AG09309 (cell line): ENCODE measurements at places on chromosomes 13 and 19.

DNA sequence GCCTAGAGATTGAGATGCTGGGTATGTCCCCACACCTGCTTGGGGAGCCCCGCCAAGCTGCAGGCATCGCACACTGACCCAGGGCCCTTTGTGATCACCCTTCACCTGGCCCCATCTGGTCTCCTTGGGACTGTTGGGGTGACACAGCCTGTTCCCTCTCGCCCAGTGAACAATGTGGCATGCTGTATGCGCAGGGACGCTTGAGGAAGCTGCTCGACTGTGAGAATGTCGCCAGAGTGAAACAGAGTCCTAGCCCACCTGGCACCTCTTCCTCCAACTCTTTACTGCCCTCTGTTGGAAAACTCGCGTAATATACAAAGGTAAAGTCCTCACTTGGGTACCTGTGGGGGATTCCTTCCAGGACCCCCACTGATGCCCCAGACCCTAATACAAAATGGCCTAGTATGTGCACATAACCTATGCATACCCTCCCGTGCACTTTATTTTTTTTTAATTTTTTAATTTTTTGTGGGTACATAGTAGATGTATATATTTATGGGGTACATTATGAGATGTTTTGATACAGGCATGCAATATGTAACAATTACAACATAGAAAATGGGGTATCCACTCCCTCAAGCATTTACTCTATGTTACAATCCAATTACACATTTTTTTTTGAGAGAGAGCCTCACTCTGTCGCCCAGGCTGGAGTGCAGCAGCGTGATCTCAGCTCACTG lies 9.0 kb downstream of the BLOC1S3 start:
- no peak for DNase-seq

GRCh38 chr13:36323951-36324566 lies 22.1 kb downstream of the SPART start:
- peak; percentile 28 for DNase-seq

DNA sequence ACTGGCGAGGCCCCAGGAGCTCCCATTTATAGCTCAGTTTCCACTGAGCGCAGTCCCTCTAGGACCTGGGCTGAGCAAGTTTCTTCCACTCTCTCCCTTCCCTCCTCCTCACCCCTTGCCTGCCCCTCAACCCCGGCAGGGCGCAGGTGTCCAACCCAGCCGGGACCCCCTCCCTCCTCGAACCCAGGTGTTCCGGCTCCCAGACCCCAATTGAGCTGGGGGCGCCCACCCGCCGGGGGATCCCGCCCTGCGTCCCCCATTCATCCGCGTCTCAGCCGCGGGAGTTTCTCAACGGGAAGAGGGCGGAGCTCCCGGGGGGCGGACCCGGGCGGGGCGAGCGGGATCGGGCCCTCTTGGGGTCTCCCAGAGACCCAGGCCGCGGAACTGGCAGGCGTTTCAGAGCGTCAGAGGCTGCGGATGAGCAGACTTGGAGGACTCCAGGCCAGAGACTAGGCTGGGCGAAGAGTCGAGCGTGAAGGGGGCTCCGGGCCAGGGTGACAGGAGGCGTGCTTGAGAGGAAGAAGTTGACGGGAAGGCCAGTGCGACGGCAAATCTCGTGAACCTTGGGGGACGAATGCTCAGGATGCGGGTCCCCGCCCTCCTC lies at the start of gene KIRREL2:
Gene KIRREL2 (plus strand): TSS at position 366 of the 604 bp plus-strand sequence. CDS start 209 bp downstream, at position 575.
- DNase-seq, result no peak

DNA sequence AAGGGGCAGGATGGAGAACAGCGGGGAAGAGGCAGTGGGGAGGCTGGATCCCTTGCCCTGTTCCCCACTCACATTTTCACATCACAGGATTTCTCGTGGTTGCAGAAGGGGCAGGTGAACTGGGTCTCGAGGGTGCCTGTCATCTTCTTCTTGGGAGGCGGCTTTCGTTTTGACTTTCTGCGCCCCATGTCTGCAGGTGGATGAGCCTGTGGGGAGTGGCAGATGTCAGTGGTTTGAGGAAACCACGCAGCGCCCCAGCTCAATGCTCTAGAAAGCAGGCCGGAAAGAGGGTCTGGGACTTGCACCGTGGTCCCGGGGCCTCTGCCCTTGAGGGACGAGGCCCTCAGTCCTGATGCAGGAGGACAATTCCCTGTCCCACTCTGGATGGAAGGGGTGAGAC lies 4.9 kb downstream of the ELOF1 start:
- DNase-seq, result no peak

- DNase-seq, result no peak
These were observed 1.1 kb downstream of the EDDM13 start for GRCh38 chr19:56273563-56274117.

DNA sequence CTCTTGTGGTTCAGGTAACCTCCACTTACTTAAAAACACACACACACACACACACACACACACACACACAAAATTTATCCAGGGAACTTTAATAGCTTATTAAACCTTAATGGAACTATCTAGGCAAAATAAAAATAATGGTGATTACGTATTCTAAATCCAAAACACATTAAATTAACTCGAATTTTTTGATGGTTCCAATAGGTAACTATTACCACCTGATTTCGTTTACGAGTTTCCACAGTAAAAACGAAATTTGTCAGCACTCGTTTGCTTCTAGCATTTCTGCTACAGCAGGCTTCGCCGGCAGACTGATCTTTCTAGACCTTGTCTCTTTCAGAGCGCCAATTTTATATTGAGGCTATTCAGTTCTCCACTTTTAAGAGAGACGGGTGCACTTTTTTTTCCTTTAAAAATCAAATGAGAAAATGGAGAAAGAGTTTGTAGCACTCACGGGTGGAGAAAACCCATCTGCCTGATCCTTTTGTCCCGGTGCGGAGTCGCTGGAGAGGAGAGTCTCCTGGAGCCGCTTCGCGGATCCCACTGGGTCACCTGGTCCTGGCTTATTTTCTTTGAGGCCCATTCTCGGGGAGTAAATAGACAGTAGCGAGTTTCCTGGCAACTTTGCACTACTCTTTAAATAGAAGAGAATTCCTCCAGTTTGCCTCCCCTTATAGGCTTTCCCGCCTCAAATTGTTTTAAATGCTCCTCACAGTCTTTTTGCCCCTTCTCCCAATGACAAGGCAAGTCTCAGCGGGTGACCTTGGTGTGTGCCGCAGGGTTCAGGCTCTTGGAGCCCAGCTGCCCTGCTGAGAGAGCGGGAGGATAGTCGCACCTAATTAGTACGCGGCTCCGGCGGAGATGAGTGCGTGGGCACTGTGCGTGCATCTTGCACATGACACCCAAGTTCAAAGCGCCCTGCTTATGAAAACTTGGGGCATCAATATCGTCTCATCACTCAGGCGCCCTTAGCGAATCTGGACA lies 117.0 kb downstream of the KCNRG start:
- DNase-seq, result no peak

DNA sequence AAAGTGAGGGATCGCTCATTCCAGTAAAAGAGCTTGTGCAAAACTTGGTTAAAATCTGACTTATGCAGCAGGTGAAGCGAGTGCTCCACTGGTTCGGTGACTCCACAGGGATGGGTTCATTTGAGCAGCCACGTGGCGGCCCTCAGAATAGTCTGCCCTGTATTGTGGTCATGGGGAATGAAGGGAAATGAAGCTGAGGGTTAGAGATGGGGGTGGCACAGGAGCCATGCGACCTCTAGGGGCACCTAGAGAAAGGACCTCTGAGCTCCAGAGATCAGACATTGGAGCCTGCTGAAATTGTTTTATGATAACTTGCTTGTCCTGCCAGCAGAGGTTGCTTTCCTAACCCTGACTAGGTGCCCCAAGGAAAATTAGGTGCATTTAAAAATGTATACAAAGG lies 26.6 kb downstream of the CBY2 start:
- DNase-seq, result no peak

GRCh38 chr19:18112989-18113478 lies 15.5 kb downstream of the MAST3 start:
- DNase-seq, result no peak

DNA sequence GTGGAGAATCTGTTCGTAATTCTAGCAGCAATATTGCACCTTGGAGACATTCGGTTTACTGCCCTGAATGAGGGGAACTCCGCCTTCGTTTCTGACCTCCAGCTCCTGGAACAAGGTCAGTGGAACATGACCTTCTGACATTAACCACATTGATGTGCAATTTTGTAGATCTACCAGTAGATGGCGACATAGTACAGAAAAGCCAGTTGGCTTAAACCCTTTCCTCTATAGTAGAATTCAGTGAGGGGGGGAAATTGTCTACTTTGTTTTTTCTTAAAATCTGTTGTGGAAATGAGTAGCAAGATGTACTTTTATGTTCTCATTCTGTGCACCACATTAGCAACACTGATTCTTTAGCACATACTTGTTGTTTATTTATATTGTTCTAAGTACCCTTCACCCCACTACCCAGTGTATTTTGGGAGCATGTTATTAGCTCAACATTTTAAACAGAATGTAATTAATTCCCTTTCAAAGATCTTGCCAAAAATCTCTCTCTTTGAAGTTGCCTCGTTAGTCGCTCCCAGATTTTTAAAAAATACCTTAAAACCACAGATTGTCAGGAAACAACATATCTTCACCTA lies 332.2 kb downstream of the MYO16 start:
- peak; percentile 25 for DNase-seq

- no peak for DNase-seq
These were observed 473 bp upstream of the ITM2B start for GRCh38 chr13:48232420-48233045.

DNA sequence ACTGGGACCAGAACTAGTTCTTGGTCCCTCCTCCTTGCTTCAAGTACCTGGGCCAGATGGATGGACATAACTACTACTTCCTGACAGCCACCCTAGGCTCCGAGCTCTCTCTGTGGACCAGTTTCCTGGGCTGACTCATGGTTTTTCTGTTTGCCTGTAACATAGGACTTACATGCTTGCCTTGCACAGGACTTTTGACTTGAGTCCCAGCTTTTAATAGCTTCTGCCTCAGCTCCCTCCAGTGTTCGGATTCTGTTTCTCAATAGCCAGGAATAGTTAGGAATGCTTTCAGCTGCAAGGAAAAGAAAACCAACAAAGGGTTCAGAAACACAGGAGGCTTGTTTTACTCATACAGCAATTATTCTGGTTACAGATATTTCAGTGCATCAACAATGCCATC lies 405.9 kb downstream of the ZNF536 start:
- DNase-seq, result no peak
